ENCODE measurements at places on chromosomes 4 and X.

- no peak for DNase-seq
Measured at GRCh38 chr4:166498546-166498945, 625.5 kb downstream of the TLL1 start.

GRCh38 chrX:48648336-48648751 lies 35.3 kb upstream of the WAS start:
- no peak for DNase-seq

DNA sequence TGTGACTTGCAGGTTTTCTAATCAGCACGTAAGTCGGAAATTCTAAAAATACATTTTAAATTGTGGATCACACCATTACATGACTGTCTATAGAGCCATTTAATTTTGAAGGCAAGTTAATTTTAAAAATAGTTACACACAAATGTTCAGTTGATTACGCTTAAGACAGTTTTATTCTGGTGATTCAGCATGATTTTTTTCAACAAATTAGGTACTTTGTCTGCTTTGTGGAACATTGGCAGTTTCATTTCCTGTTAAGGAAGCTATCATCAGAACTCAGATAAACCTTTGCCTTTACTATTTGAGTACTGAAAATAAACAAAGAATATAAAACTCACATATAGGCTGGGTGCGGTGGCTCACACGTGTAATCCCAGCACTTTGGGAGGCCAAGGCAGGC lies 19.5 kb downstream of the SAT1 start:
- no peak for DNase-seq

GRCh38 chr4:33850371-33850902 lies 2393.9 kb downstream of the ARAP2 start:
- no peak for DNase-seq

GRCh38 chr4:148827781-148828180 lies 385.6 kb upstream of the NR3C2 start:
- no peak for DNase-seq

DNA sequence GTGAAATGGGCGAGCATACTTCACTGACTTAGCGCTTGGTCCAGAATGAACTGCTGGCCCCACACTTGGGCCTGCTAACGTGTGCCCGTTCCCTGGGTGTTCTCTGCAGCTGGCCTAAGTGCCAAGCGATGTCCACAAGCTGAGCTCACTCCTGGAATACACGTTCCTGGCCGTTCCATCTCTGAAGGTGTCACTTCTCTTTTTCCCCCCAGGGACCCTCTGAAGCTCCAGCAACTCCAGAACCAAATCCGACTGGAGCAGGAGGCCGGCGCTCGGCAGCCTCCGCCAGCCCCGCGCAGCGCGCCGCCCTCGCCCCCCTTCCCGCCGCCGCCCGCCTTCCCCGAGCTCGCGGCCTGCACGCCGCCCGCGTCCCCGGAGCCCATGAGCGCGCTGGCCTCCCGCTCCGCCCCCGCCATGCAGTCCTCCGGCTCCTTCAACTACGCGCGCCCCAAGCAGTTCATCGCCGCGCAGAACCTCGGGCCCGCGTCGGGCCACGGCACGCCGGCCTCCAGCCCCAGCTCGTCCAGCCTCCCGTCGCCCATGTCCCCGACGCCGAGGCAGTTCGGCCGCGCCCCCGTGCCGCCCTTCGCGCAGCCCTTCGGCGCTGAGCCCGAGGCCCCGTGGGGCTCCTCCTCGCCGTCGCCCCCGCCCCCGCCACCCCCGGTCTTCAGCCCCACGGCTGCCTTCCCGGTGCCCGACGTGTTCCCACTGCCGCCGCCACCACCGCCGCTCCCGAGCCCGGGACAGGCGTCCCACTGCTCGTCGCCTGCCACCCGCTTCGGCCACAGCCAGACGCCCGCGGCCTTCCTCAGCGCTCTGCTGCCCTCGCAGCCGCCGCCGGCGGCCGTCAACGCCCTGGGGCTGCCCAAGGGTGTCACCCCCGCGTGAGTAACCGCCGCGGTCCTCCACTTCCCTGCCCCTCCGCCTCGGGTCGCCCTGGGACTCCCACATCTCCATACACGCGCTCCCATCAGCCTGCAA lies 132.3 kb downstream of the CBR4 start:
- DNase-seq: no peak

DNA sequence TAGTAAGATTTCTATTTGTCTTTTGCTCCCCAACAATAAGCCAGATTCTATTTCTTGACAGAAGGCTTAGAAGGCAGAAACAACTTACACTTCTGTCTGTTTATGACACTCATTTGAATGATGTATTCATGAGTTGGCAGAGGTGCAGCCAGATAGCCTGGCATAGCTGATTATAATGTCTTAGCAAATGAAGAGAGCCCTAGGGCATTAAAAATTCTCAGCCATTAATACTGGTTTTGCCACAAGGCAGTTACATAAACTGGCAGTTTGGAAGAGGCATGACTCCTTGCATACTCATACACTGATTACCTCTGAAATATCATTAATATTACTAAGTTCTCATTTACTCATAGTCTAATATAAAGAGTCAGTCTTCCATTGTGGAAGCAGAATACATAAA lies 728.5 kb upstream of the NDST4 start:
- DNase-seq: no peak

GRCh38 chrX:120309873-120310705 lies 1.2 kb downstream of the TMEM255A start:
- DNase-seq: no peak

DNA sequence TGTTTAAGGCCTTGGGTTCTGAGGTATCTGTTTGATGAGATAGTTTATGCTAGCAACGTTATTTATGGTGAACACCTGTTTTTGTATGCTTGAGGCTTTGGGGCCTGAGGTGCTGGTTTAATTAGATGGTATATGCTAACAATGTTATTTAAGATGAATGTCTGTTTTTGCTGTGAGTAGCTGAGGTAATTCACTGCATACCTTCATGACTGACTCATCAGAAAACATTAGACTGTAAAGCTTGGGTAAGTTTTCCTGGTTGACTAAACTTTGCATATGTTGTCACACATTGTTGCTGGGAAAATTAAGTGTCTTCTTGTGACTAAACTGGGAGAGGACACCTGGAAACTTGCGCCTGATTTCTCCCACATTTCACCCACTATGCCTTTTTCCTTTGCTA lies 1026.6 kb downstream of the RAPGEF2 start:
- no peak for DNase-seq

GRCh38 chr4:94976371-94977011 lies 218.7 kb downstream of the BMPR1B start:
- no peak for DNase-seq

GRCh38 chrX:21946925-21947641 lies 6.6 kb downstream of the SMS start:
- no peak for DNase-seq

DNA sequence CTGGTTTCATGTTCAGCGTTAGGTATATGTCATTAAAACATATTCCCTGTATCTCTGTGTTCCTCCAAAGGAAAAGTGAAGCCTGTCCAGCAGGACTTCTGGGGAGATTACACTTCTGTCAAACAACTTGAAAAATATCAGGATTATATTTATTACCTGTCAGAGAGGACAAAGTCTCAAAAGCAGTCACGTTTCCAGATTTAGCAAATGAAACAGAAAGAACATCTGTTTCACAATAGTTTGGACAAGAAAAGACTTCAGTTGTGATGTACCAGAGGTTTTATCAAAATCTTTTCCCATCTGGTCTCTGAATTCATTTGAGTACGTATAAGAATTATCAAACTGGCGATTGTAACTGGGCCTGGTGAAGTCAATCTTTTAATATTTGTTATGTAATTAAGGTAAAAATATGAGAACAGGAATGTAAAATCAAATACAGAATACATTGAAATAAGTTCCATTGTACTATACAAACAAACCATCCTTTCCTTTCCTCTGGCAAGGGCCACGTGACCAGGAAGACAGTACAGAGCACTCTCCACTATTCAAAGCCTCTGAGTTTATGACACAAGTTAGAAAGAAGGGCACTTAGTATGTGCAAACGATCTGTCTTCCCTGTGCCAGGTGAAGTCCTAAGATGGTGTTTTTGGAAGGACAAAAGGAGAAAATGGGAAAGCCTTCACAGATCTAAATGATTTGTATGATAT lies 3.2 kb downstream of the CASP3 start:
- no peak for DNase-seq

GRCh38 chr4:57106181-57106580 lies 4.0 kb downstream of the IGFBP7 start:
- no peak for DNase-seq

- DNase-seq: peak; percentile 10
Measured at GRCh38 chrX:135931644-135932487, 38.4 kb downstream of the SAGE1 start.

DNA sequence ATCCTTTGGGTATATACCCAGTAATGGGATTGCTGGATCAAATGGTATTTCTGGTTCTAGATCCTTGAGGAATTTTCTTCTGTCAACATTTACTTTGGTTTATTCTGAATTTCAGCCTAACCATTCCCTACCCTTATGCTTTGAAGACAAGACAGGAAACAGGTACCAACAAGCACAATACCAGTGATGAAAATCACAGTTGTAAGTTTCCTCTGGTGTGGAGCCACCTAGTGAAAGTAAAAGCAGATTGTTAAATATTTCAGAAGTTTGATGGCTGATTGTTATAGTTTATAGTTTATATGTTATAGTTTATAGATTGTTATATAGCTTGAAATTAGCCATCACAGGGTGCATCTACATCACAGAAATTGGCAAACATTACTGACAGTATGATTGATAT lies 104.5 kb upstream of the AGA start:
- no peak for DNase-seq

DNA sequence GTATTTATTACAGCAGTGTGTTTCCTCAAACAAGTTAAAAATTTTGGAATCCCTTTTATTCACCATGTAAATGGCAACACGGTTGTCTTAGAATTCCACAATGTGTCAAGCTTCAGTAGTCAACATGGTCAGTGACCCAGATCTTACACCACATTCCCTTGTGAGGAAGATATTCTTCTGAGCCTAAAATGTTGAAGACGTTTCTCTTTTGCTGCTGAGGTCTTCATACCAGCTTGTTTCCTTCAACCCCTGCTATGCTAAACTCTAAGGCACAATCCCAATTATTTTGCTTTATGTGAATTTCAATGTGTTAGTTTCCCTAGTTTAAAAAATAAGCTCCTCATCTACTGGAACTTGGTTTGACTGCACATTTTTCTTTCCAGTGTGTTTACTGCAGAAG lies 17.6 kb upstream of the LDB2 start:
- DNase-seq: no peak

- no peak for DNase-seq
Measured at GRCh38 chr4:4794421-4794820, 65.0 kb upstream of the MSX1 start.

- no peak for DNase-seq
Measured at GRCh38 chr4:36509845-36510244, 228.4 kb downstream of the DTHD1 start.

GRCh38 chr4:1807332-1807777 lies 14.3 kb downstream of the FGFR3 start:
- DNase-seq: no peak

- no peak for DNase-seq
Measured at GRCh38 chr4:86993909-86994681, 59.3 kb downstream of the AFF1 start.

- DNase-seq: no peak
Measured at GRCh38 chr4:173666-174314, 49.5 kb downstream of the ZNF718 start.

GRCh38 chr4:186724864-186725468 lies 1.3 kb upstream of the FAT1 start:
- DNase-seq: no peak

DNA sequence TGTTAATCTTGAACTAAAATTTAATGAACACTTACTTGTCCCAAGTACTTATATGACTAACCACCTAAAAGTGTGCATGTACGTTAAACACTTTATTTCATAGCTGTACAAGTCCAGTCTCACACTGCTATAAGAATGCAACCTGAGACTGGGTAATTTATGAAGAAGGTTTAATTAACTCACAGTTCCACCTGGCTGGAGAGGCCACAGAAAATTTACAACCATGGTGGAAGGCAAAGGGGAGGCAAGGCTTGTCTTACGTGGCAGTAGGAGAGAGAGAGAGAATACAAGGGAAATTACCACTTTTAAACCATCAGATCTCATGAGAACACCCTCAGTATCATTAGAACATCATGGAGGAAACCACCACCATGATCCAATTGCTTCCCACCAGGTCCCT lies 748.7 kb upstream of the HS3ST1 start:
- DNase-seq: no peak

- no peak for DNase-seq
Measured at GRCh38 chr4:176448761-176449160, 129.0 kb downstream of the SPCS3 start.

DNA sequence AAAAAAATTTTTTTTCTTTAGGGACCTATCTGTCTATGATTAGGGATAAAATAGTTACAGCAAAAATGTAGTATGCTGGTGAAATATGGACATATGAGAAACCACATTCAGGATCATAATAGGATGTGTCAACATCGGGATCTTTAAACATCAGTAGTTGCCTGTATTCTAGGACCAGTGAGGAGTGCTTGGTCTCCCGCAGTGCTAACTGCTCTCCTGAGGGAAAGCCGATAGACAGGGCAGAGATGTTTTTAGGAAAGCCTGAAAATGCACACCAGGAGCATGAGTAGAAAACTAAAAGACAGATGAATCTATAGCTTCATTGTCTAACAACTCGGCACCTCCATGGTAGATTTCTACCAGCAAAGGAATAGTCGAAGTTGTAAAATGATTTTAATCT lies 178.1 kb upstream of the SMIM31 start:
- no peak for DNase-seq
